ENCODE measurements at places on chromosomes 7 and 10.

- no peak for DNase-seq
These were observed 63.1 kb downstream of the MTPAP start for GRCh38 chr10:30285970-30286369.

DNA sequence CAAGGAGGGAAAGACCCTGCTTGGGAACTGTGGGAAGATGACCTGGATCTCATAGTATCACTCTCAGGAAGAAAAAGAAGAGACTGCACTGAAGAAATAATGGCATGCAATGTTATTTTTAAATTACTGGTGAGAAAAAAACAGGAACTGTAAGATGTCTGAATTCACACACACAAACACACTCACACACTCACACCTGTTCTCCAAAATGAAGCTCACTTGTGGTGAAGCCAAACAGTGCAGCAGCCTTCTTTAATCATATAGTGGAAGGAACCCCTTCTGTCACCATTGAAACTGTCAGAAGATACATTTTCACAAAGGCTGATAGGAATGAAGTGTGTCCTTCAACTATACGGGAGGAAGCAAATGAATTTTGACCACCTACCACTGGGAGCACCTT lies 156.5 kb upstream of the GHITM start:
- DNase-seq, result no peak

- DNase-seq, result no peak
These were observed 95.7 kb upstream of the EEPD1 start for GRCh38 chr7:36057323-36057722.

DNA sequence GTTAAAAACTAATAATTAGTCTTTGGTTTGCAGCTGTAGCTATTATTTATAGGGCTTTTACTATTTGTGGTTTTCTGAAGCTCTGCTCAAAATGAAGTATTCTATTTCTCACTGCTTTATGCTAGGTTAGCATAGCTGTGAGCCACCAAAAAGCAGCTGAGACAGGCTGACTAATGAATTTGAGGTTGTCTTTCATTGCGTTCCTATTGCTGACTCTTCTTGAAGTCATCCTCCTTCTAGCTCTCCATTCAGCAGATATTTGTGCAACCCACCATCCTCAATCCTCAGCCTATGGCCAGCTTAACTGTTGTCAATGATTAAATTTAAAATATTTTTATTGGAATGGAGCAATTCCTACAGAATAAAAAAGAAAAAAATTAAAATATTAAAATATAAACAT lies 2.1 kb upstream of the RALA start:
- DNase-seq, result no peak

- DNase-seq, result no peak
These were observed 2.9 kb downstream of the TECPR1 start for GRCh38 chr7:98249106-98249505.

GRCh38 chr7:45035893-45036292 lies 35.9 kb downstream of the CCM2 start:
- no peak for DNase-seq

- no peak for DNase-seq
These were observed 505.3 kb downstream of the SORCS3 start for GRCh38 chr10:105146436-105146835.

GRCh38 chr7:1317646-1318045 lies 85.0 kb downstream of the UNCX start:
- no peak for DNase-seq

- DNase-seq, result no peak
These were observed 88.5 kb downstream of the COL13A1 start for GRCh38 chr10:69890065-69890847.

GRCh38 chr10:12556039-12556438 lies 206.7 kb downstream of the CAMK1D start:
- no peak for DNase-seq

- DNase-seq, result no peak
These were observed 157.0 kb downstream of the PTPN20 start for GRCh38 chr10:47067949-47068940.

- DNase-seq, result no peak
These were observed 15.7 kb upstream of the ZNF212 start for GRCh38 chr7:149223761-149224160.

GRCh38 chr7:32043688-32044087 lies 26.5 kb downstream of the PDE1C start:
- no peak for DNase-seq

DNA sequence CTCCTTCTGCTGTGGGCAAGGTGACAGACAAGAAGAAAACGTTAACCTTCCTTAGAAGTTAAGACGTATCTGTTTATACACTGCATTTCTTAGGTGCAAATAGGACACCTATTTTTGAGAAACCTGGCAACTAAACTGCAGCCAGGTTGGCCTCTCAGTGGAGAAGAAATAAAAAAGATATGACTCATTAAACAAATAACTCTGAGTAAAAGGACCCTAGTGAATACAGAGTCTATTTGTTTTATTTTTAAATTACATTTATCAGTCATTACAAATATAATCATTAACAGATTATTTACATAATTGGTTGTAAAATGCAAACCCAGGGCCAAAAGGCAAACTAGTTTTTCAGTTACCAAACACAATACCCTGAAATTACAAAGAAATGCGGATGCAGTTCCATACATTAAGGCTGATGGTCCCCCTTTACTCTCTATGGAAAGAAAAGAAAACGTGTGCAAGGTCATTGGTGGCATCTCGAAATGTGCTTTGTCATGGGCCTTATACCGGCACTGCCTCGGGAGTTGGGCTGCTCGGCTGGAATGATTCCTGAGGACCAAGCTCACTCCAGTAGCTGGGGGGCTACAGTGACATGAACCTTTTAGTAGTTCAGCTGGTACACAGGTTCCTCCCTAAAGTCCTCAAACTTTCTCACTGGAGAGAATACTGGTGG lies 38.4 kb downstream of the ADRB1 start:
- no peak for DNase-seq

DNA sequence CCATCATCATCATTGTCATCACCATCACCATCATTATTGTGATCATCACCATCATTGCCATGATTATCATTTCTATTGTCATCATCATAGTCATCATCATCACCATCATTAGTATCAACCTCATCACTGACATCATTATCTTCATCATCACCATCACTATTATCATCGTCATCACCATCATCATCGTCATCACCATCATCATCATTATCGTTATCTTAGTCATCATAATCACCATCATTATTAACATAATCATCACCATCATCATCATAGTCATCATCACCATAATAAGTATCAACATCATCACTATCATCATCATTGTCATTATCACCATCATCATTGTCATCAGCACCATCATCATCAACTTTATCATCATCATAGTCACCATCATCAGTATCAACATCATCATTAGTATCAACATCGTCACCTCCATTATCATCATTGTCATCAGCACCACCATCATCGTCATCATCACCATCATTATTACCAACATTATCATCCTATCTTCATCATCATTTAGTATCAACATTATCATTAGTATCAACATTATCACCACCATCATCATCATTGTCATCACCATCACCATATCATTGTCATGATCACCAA lies 241.3 kb downstream of the ADARB2 start:
- no peak for DNase-seq

- DNase-seq, result no peak
These were observed 44.7 kb downstream of the KLF6 start for GRCh38 chr10:3740157-3740871.

- DNase-seq, result no peak
These were observed 738.1 kb downstream of the KCNMA1 start for GRCh38 chr10:76899490-76899889.

DNA sequence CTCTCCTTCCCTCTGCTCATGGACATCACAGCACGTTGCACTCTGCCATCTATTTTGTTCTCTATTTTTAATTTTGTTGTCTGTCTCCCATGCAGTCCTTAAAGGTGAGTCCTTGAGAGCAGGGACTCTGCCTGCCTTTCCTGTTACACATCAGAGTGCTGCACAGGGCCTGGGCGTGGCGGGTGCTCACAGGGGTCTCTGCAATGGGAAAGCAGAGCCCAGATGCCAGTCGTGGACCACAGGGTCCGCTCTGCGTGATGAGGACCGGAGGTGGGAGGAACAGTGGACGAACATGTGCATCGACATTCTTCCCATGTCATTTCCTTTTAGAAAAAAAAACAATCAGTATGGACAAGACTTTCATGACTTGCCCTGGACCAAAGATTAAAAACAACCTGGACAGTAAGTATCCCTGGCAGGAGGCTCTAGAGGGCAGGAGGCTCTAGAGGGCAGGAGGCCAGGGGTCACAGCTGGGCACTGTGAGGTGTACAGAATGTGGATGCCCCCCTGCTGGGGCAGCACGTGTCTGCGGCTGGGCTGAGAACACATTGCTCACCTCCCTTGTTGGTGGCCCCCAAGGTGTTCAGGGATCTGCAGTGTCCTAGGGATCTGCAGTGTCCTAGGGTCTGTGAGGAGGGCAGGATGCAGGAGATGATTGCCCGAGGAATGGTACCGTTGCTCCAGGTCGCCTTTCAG lies 29.6 kb upstream of the ZNF488 start:
- DNase-seq, result no peak

- DNase-seq, result no peak
These were observed 466.6 kb upstream of the IGFBP3 start for GRCh38 chr7:46387646-46388045.

- DNase-seq, result no peak
These were observed 8.7 kb upstream of the SEM1 start for GRCh38 chr7:96718107-96719003.

GRCh38 chr10:63699785-63700613 lies 178.8 kb downstream of the REEP3 start:
- DNase-seq, result no peak

- no peak for DNase-seq
These were observed 25.5 kb downstream of the IL15RA start for GRCh38 chr10:5951721-5952407.

DNA sequence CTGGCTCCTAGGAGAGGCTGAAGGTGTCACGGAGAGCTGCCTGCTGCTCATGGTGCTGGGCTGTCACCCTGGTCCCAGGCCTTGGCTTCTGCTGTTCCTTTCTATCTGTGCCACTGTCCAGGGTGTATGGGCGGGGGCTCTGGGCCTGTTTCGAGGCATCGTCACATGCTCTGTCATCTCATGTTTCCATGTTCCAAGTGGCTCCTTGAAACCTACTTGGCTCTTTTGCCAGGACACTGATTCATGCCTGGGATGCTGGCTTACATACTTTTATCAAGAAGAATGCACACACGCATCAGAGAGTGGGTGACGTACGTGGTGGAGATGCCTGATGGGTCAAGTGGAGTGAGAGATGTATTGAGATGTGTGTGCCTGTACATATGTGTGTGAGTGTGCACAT lies 50.9 kb downstream of the ADCY1 start:
- no peak for DNase-seq

DNA sequence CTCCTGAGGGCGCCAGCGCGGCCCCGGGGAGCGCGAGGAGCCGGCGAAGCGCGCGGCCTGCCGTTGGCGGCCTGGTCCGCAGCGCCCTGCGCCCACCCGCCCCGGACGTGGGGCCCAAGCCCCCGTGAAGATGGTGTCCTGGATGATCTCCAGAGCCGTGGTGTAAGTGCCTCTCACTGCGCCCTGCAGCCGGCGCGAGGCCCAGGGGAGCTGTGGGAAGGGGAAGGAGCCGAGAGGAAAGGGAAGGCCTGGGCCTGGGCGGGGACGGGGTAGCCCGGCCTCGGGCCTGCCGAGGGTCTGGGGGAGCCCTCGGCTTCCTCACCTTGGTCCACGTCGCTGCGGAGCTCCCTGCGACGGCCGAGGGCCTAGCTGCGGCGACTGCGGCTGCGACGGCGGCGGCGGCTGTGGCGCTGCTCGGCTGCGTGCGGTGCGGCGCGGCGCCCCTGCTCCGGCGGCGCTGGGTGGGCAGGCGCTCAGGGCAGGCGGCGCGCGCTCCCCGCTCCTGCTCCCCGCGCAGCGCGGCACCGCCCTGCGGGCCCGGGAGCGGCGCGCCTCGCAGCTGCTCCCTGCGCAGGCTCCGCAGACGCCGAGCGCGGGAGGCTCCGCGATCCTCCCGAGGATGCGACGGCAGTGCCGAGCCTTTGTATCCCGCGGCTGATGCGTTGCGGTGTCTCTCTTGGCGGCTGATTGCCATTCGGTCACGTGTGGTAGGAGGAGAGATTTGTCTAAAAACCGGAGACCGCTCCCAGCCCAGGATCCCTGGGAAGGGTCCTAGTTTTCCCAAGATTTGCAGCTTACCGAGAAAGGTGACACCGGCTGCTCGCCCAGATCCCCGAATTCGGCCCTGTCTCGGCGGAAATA lies 445 bp downstream of the REEP3 start:
- peak; percentile 50 for DNase-seq

GRCh38 chr10:58220769-58221451 lies 46.8 kb downstream of the IPMK start:
- no peak for DNase-seq

Data from stimulated activated CD4-positive, alpha-beta T cell treated with anti-CD3 and anti-CD28 coated beads, TNF-alpha, amount 100 ng/mL, for 48 hours (primary cell).